Right renal pelvis (tissue), 4 donors: ENCODE measurements at places on chromosomes 11 and 22.

DNA sequence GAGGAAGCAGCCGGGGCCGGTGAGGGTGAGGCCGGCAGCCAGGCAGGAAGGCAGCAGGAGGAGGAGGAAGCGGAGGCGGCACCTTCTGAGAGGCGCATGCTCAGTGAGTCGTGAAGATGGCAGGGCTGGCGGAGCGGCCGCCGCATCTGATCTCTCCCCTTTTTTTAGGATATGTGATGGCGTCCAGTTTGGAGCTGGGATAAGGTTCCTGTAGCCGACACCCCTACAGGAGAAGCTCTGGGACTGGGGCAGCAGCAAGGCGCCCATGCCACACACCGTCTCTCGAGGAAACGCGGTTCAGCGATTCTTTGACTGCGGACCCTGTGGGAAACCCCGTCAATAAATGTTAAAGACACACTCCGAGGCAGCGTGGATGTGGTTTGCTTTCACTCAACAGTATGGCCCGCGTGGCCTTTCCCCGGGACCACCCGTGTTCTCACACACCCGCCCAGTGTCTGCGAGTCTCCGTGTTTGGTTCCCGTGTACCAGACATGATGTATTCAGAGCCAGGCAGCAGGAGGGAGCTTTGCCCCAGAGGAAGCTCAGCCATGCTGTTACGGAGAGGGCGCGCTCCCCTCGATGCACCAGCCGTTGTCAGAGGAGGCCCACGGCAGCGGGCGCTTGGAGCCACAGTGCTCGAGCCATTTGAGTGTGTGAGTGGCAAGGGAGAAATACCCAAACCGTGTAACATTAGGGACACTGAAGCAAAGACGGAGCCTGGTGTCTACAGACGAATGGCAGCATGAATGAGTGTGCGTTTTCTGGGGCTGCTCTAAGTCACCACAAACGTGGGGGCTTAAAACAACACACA is 27.7 kb upstream of the PARVB start:
- no peak for DNase-seq

GRCh38 chr11:8002676-8003075 is 15.5 kb downstream of the EIF3F start:
- DNase-seq: no peak

DNA sequence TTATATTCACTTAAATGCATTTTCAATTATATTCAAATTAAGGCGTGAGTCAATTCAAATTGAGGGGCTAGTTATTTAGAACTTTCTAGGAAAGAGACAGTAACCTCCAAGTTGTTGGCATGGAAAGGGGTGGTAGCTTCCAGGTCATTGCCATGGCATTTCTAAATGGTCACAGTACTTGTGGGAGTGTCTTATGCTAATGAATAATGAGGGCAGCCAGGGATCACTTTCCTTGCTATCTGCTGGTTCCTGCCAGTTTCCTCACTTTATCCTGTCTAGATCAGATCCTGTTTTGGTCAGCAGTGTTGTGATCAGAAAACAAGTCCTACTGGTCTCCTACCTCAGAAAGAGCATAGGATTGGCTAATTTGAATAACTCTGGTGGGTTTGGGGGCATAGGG is 21.8 kb upstream of the RNASEH2C start:
- no peak for DNase-seq

GRCh38 chr11:105447936-105448702 is 161.8 kb upstream of the GRIA4 start:
- no peak for DNase-seq

DNA sequence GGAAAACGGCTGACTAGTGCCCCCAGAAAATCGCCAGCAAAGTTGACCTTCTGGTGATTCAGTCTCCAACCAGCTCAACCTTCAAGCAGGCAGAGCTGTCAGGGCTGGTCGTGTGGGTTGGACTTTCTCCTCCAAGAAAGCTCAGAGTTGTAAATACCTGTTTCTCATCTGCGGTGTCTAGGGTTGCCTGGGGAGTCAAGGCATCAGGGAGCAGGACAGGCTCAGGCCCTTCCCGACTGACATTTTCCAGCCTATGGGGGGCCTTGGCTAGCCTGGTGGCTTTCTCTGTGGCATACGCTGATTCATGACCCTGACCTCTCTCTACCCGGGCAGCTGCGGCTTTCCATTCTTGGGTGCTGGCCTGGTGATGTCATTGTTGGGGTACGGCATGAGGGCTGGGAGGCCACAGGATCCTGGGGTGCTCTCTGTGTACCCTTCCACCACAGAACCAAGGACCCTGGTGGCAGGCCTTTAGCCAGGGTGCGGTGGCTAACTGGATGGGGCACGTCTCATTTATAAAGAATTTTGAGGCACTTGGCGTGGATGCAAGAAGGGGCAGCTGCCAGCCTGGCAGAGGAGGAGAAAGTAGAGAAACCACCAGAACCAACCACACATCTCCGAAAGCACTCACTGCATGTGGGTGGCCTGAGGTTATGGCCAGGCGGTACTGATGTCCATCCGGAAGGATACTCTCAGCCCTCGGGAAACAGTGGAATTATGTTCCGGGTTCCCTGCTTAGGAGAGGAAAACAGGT is 64.9 kb downstream of the BCR start:
- no peak for DNase-seq

GRCh38 chr11:3121931-3122774 is 43.0 kb downstream of the OSBPL5 start:
- no peak for DNase-seq

DNA sequence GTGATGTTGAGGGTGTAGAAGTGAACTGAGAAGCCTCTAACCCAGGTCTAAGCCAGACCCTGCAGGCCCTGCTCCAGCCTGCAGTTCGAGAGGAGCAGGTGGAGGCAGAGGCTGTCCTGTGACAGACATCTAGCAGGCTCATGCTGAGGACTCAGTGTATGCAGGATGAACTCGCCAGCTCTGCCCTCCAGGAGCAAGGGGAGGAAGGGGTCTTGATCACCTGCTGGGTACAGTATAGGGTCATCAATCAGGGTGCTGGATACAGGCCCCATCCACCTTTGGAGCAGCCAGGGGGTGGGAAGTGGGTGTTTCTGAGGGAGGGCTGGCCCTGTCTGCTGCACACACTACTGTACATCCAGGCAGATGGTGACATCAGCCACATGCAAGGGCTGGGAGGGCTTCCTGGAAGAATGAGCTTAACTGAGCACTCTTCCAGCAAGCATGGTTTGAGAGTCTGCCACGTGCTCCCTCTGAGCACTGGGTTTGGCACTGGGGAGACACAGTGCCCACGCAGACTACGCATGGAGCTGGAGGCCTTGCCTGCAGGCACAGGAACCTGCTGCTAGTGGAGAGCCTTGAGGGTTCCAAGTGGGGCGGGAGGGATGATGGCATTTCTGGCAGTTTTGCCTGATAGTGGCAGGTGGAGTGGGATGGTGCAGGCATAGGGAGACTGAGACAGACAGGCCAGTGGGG is 9.2 kb downstream of the MAPK8IP1 start:
- DNase-seq: no peak

DNA sequence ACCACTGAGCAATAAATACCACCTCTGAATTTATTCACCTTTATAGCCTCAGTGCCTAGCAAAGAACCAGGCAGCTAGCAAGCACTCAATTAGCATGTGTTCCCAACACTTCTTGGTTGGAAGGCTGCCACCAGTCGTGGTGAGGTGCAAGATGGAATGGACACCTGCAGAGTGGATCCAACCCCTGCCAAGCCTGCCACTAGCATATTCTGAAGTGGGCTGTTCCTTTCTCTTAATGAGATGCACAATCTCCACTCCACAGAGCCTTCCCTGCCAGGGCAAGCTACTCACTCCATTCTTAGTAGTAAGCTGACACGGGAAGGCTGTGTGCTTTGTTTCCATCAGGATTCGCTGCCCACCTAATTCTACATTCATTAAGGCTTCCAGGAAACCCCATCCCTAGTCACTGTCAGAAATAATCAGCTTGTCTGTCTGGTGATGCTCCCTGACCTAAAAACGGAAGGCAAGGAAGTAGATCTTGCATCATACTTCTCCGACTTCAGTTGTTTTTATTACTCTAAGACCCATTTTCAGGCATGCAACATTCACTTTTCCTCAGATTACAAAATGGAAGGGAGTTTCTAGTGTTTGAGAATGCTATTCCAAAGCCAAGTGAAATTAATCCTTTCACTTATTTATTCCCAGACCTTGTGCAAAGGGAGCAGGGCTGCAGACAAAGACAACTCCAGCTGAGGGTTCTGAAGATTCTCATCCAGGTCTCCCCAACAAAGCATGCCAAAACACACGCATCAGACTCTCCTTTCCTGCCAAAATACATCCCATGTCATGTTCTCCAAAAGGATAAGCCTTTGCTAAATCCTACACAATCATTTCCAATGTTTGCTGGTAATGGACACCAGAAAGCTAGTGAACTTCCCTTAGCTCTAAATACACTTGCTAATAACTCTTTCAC is 128.0 kb downstream of the TENM4 start:
- DNase-seq: no peak

GRCh38 chr22:22022255-22022840 is 39.8 kb upstream of the TOP3B start:
- no peak for DNase-seq

DNA sequence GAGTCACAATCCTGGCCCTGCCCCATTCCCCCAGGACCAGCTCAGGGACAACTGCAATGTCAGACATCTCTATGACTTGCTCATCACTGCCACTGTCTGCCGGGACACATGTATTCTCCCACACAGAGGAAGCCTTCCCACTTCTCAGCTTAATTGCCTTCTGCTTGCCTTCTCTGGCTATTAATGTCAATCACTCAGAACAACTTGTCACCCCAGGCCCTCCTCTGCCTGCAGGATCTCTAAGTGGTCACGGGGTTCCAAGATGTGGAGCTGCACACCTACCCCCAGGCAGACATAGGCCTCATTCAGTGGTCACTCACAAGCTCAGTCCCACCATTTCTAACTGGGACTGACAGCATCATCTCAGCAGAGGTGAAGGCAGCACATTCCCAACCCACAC is 15.1 kb downstream of the PLEKHA7 start:
- DNase-seq: no peak

DNA sequence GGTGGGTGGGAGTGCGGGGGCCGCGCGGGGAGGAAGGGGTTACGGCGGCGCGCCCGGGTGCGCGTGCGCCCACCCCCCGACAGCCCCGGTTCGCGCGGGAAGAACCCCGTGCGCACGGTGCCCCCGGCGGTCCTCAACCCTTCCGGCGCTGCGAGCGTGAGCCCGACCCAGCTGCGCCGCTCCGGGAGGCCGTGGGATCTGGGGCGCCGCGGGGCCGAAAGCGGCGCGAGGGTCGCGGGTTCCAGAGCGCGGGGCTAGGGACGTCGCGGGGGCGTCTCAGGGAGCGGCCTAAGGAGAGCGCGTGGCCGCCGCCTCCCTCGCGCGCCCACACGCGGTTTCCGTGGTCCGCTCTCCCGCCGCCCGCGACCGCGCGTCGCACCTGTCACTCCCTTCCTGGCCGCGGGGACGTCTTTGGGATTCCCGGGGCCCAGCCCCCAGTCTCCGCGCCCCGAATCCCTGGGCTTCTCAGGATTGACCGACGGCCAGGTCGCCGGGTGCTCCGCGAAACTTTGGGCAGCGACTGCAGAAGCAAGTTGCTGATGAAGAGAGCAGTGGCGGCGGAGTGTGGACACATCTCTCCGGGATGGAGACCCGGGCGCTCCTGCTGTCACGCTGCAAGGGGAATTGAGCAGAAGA is 582 bp downstream of the SREBF2 start:
- no peak for DNase-seq
